Cortex of kidney (tissue), 1 donor: ENCODE measurements at places on chromosomes 4 and X.

GRCh38 chr4:11286533-11286932, 142.2 kb downstream of the HS3ST1 start:
- no peak for DNase-seq

- DNase-seq, result no peak
Observed at GRCh38 chr4:70183168-70183939, 12.2 kb upstream of the ODAM start.

- no peak for DNase-seq
Observed at GRCh38 chr4:55947254-55947882, 1.4 kb upstream of the CEP135 start.

DNA sequence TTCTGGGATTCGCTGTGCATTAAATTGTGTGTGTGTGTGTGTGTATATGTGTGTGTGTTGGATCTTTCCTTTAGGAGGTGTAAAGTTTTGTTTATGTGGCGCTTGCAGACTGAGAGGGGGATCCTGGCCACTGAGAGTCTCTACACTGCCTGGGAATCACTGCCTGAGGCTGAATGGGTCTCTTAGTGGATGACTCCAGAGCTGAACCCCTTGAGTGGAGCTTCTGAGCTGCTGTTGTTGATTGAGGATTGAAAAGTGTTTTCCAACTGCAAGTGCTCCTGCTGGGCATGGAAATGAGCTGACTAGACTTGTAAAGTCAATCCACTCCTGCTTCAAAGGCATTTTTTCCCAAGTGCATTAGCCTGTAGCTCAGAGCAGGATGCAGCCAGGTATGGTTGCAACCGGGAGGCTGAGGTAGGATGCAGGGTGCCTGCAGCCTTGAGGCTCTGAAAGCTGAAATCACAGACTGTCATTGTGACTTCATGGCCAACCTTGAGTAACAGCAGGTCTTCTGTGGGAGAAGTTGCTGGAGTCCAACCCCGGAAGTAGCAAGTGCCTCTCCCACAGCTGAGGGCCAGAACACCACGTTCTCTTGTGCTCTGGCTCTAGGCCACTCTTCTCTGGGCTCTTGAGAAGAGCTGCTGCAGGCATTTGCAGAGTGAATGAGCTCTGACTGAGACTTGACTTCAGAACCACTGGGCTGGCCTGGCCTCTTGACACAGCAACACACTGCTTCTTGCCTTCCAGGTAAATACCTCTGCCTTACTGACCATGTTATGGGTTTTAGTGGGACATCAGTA, at the start of gene TBX22:
TBX22 (plus strand) TSS at position 613 of the 800 bp plus-strand sequence. CDS start 7,517 bp downstream, outside the sequence.
- DNase-seq, result no peak

DNA sequence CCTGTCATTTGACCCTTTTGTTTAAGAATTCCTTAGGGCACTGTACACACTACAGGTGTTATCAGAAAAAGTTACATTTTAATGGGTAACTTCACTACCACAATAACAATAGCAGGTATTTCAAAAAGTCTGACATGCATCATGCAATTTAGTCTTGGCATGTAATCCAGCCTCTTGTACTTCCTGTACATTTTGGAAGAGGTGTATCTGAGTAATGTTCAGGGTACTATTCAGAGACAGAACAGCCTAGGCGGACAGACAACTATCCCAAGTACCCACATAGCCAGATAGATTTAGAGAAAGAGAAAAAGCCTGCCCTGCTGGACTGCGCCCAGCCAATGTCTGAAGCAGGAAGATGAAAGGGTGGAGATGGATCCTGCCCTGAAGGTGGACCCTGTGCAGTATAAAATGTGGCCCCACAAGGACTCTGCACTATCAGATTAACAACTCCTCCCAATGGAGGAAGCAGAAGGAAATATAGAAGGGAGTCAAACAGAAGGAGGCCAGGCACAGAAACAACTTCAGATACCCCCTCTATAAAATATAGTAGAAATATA, 8.5 kb downstream of the UGT2B7 start:
- DNase-seq, result no peak

DNA sequence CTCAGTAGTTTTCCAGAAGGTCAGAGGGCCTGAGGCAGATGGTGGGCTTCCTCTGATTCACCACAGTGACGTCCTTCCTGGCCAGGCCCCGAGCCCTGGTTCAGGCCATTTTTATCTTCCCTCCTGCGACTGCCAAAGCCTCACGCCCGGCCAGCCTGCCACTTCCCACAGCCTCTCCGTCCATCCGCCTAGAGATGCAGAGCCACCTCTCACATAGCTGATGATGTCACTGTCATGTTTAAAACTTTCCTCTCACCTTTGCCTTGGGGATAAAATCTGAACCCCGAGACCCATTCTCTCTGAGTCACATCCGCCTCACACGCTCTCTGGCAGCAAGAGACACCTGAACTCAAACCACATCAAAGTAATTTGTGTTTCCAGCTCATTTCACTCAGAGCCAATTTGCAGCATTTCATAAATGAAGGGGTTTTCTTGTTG, 175.3 kb downstream of the QDPR start:
- no peak for DNase-seq

GRCh38 chr4:156976147-156976546, 4.5 kb upstream of the PDGFC start:
- no peak for DNase-seq

DNA sequence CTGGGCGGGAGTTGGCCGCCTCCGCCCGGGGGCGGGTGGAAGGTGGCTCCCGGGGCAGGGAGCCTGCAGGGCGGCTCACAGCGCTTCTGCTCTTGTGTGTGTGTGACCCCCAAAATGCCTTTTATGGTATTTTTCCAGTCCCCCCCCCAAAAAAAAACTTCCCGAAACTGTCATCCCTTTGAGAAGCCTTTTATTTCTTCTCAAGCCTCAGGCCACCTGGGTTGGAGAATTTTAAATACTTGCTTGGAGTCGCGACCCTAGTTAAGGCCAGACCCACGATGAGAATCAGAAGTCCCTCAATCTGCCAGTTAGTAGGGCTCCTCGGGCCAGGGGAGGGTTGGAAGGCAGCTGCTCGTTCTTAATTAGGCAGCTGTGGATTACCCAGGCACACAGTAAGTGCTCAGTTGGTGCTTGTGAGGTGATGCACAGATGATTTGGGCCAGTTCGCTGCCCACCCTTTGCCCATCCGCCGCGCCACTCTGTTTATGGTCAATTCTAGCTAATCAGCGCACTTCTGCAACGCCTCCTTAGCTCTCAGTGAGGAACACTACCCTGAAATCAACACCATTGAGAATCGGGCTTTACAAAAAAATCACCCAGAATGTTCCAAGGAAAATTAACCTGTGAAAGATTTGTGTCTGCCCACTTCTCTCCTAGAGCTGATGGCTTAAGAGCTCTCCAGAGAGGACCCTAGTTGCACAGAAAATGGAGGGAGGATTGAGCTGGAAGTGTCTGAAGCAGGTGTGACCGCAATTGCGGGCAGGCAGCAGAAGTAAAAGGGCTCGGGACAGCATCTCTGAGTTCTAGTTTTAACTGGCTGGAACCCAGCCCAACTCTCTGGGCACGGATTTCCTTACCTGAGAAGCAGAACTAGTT, 648 bp upstream of the SCD5 start:
- no peak for DNase-seq

DNA sequence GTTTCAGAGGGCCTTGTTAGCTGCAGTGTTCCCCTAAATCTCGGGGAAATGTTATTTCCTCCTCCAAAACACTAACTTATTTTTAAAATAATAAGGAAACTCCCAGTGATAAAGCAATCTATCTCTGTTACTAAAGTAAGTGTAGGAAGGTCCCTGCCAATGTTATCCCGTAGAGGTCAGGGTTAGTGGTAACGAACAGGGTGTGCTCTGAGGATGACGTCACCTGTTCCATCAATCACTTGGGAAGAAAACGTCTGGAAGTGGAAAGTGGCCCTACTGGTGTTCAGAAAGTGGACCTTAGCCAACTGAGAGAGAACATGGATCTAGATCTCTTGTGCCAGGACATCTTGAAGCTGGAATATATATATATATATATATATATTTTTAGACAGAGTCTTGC, 249.5 kb downstream of the BCOR start:
- DNase-seq, result no peak

- no peak for DNase-seq
Observed at GRCh38 chr4:8594097-8595038, 1.8 kb downstream of the CPZ start.

- DNase-seq, result no peak
Observed at GRCh38 chrX:24575496-24575895, 71.7 kb downstream of the PCYT1B start.

GRCh38 chr4:53782458-53782845, 191.2 kb upstream of the LNX1 start:
- DNase-seq, result no peak

DNA sequence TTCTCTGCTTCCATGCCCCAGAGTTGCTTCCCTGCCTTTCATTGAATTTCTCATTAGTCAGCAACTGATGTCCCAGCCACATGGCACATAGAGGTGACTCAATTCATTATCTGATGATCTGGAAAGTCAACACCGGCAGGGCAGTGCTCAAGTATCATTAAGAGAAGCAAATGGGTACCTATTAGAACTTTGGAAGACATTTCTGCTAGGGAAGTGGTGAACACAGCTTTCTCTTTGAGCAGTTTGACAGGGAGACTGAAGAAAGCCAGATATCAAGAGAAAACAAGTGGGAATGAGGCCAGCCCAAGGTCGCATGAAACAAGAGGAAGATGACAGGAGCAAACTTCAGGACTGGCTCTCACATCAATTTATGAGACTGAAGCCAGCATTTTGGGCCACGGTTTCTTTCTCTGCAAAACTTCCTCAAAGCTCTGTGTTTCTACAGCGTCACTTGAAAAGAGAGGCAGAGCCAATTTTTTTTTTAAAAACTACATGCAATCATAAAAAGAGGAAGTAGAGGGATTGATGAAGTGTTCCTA, 108.3 kb upstream of the RPS6KA3 start:
- DNase-seq, result no peak

DNA sequence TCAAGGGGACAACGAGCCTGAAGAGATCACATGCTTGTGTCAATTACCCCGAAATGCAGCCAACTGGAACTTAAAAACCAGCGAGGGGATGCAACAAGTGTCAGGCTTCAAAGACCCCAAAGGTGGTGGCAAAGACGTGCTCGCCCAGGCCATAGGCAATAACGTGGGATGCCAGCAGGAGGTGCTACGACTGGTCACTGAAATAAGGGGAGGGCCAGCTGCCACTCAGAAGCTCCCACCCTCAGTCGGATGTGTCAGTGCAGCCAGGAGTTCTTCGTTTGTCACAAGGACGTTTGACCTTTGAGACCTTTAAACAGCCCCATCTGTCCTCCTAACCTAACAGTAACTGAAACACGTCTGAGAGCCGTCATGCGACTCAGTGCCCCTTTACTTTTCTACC, 556.8 kb upstream of the PCDH10 start:
- no peak for DNase-seq

- no peak for DNase-seq
Observed at GRCh38 chr4:92445127-92445526, 141.4 kb downstream of the GRID2 start.

GRCh38 chr4:123397144-123398065, 810 bp downstream of the SPRY1 start:
- no peak for DNase-seq

DNA sequence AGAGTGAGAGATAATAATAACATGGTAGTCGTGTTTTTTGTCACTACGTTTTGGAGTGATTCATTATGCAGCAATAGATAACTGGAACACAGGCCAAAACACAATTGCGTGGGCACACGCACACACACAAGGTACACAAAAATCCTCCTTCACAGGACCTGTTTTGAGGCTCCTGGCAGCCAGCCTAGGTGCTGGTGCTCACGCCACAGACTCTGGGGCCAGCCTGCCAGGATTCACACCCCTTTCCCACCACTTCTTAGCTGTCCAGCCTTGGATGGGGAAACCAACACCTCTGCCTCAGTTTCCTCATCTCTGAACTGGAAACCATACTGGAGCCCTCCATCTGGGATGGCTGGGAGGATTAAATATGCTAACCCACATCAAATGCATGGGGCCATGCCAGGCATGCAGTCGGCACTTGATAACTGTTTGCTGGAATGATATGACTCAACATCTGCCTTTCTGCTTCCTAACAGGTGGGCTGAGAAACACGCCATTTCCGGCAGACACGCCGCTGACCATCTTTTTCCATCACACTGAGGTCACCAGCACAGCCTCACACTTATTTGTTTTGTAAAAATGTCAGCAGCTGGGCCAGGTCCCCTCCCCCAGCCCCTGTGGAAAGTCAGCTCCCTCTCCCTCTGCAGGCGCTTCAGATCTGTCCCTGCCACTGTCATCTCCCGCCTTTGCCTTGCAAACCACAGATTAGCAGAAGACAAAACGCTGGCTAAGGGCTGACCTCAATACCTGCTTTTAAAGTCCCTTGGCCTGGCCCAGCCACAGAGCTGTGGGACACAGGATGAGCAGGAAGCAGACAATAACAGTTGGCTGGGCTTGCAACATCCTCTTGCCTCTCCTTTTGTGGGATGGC, 237.5 kb downstream of the BCOR start:
- DNase-seq, result no peak

DNA sequence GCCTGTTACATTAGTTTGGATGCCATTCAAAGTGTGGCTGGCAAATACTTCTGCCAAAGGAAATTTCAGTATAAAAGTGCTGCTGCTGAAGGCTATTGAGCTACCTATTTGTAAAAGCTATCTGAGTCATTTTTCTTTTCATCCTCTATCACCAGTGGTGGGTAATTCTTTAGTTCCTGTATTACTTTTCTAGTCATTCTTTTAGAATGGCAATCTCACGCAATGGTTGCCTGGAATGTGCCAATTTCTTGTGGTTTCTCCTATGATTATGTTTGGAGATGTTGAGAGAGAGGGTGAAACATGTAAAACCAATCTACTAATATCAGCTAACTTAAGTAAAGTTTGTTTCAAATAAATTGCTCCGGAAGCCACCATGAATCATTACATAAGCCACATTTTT, 685.0 kb downstream of the RAPGEF2 start:
- no peak for DNase-seq

DNA sequence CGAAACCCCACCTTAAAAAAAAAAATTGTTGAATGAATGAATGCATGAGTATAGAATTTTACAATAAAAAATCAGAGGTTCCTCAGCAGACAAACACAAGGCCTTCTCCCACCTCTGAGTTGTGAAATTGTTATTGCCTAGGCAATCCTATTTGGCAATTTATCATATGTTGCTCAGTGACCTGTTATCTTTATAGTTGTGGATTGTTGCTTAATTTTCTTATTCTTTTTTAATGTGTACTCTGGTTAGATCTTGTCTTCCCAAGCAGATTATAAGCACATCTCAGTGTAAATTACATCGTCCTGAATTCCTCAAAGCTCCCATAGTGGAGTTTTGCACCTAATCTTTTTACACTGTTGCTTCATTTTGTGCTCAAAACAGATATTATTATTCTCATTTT, 71.9 kb downstream of the RBM47 start:
- no peak for DNase-seq

GRCh38 chrX:154408659-154409221, 314 bp downstream of the DNASE1L1 start:
- no peak for DNase-seq
